Stimulated activated CD4-positive, alpha-beta T cell treated with anti-CD3 and anti-CD28 coated beads, Interleukin-1b, Interleukin-23, amount 100 ng/mL, for 1 hour (primary cell): ENCODE measurements at places on chromosomes 5 and 9.

GRCh38 chr9:70400107-70400892, 14.2 kb downstream of the KLF9 start:
- no peak for DNase-seq

DNA sequence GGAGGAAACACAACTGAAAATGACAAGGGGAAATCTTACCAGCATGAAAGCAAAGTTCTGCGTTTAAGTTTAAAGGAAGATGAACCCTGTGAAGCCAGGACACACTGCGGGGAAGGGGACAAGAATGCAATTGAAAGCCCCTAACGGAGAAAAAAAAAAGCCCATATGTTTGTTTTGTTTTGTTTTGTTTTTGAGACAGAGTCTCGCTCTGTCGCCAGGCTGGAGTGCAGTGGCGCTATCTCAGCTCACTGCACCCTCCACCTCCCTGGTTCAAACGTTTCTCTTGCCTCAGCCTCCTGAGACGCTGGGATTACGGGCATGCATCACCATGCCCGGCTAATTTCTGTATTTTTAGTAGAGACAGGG, 2.9 kb downstream of the STK10 start:
- no peak for DNase-seq

DNA sequence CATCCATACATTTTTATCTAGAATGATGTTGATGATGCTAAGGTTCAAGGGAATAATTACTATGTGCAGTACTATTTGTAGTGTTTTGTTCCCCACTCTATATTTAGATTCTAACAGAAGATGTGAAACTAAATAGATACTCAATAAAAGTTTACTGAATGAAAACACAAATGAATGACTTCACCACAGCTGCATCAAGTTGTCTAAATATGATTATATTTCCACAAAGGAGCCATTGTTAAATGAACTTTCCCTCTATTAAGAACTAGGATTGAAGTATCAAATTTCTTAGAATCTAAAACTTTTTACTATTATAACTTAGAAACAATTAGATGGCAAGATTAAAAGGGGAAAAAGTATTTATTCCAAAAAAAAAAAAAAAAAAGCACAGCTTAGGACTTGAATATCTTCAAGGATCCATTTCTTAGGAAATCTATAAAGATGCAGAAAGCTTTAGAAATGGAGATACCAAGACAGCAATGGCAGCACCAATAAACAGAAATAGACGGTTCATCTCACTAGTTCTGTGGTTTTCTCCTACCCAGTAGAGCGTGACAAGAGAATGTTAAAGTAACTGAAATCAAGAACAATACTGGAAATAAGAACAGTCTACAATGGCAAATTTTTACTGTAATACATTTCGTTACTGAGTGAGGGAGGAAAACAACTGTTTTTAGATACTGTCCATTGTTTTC, 347.6 kb downstream of the EBF1 start:
- DNase-seq: no peak

- DNase-seq: no peak
Measured at GRCh38 chr5:9126490-9126889, 419.4 kb downstream of the SEMA5A start.

- no peak for DNase-seq
Measured at GRCh38 chr9:123370108-123370507, 14.1 kb downstream of the CRB2 start.

- DNase-seq: no peak
Measured at GRCh38 chr9:34685591-34685990, 5.5 kb downstream of the CCL19 start.

DNA sequence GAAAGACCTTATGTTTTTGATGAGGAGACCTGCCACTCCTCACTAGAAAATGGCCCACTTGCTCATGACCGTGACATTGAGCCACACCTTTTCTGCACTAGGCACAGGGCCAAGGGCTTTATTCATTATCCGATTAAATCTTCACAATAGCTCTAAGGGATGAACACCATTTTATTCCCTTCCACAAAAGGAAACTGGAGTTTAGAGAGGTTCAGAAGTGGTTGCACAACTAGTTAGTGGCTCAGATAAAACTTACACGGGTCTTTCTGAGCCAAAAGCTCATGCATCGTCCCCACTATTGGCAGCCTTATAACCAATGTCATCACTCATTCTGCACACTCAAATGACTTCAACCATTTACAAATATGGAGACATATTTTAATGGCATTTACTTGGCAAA, 39.4 kb downstream of the SUSD1 start:
- DNase-seq: no peak

GRCh38 chr5:8320244-8320643, 451.3 kb downstream of the MTRR start:
- no peak for DNase-seq

DNA sequence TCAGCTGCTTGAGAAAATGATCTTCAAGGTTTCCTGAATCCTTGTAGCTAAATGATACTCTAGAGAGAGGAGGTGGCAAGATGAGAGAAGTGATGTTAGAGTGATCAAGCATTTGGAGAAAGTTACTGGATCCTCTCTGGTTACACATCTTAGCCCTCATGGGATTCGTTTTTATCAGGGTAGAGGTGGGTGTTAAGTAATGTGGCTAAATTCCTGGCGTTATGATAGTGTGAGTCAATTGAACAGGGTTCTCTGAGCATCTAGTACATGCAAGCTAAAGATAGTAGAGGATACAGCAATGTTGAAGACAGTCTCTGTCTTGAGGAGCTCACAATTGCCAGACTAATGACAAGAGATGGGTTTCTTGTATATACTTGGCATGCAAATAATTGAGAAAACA, 123.7 kb downstream of the PSD2 start:
- DNase-seq: no peak

DNA sequence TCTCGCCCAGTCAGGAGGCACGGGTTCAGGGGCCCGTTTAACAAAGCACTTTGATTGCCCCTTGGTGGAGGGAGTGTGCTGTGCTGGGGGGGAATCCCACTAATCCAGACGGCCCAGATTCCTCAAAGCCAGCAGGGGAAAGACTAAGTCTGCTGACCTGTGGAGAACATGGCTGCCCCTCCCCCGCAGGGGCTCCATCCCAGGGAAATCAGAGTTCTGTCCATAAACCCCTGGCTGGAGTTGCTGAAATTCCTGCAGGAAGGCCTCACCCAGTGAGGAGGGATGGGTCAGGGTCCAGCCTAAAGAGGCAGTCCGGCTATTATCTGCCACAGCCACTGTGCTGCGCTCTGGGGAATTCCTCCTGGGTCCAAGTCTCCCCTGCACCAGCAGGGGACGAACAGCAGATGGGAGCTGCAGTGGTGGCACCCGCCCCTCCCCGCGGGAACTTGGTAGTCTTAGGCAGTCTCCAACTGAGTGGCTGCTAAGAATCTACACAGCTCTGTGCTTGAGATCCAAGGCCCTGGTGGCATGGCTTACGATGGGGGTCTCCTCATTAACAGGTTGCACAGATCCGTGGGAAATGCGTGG, 174.0 kb upstream of the DAB2 start:
- no peak for DNase-seq

- no peak for DNase-seq
Measured at GRCh38 chr9:20139763-20140290, 351.0 kb upstream of the SLC24A2 start.

DNA sequence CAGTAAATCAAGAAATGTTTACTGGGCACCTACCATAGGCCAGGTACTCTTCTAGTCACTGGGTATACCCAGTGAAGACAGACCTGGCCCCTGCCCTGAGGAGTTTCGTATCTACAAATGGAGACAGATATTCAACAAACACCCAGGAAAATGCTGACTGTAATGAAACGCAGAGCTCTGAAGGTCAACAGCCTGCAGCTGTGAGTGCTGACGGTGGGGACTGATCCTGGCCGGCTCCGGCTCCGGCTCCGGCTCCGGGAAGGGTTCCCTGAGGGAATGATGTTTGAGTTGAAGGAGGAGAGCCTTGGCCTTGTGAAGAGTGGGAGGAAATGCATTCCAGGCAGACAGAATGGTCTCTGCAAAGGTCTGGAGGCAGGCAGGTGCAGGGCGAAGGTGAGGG, 23.1 kb downstream of the FGFR4 start:
- no peak for DNase-seq

DNA sequence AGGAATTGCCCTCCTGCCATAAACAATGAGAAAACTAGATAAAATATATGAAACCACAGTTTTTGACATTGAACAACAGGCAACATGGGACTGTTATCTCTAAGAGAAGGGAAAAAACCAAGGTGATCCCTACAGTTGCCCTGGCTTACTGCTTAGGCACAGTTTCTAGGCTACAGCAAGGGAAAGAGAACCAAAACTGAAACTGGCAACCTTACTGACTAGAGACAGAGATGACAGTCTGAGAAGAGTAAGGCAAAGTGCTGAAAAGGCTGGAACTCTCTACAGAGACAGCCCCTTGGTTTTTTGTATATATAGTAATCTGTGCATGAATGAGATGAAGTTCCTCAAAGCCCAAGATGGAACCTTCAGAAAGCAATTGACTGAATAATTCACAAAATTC, 36.2 kb upstream of the REEP2 start:
- no peak for DNase-seq

- no peak for DNase-seq
Measured at GRCh38 chr9:25891527-25891926, 213.3 kb upstream of the TUSC1 start.

DNA sequence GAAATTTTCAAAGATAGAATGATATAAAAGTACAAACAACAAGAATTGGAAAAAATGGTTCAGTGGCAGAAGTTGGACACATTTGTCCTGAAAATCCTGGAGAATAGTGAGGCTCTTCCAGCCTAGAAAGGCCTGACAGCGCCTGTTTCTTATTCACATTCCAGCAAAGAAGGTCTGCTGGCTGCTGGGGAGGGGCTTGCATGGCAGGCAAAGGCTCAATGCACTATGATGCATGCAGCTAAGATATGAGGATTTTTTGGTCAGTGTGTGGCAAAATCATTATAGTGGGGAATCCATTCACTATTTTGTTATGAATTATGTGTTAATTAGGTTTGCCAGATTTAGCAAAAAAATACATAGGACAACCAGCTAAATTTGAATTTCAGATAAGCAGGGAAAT, 243.9 kb upstream of the SLC30A5 start:
- DNase-seq: no peak

- no peak for DNase-seq
Measured at GRCh38 chr5:56759521-56760216, 55.7 kb upstream of the MAP3K1 start.

DNA sequence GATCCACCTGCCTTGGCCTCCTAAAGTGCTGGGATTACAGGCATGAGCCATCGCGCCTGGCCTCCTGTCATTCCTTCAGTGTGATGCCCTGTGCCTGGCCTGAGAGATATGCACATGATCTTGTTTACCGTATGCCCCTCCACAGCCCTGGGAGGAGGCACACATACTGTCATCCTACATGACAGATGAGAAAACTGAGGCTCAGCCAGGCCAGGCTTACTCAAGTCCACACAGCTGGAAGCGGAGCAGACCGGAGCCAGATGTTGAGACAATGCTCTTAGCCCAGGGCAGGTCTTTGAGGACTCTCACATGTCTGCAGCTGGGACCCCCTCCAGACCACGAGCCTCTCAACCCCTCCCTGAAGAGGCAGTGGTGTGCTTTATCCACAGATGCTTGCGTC, 38.7 kb upstream of the SH3PXD2B start:
- no peak for DNase-seq

DNA sequence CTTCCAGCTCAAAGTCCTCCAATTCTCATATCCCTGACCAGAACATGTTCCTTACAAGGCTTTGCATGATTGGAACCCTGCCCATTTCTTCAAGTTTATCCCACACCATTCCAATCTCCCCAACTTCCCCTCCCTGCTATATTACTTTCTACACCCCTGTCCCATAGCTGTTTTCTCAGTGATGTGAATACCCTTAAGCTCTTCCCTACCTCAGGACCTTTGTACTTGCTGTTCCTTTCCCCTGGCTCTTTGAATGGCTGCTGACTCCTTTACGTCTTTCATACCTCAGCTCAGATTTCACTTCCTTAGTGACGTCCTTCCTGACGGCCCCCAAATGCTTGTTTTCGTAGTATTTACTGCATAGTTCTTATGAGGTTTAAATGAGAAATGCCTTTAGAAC, 166.2 kb upstream of the ZNF462 start:
- DNase-seq: no peak

DNA sequence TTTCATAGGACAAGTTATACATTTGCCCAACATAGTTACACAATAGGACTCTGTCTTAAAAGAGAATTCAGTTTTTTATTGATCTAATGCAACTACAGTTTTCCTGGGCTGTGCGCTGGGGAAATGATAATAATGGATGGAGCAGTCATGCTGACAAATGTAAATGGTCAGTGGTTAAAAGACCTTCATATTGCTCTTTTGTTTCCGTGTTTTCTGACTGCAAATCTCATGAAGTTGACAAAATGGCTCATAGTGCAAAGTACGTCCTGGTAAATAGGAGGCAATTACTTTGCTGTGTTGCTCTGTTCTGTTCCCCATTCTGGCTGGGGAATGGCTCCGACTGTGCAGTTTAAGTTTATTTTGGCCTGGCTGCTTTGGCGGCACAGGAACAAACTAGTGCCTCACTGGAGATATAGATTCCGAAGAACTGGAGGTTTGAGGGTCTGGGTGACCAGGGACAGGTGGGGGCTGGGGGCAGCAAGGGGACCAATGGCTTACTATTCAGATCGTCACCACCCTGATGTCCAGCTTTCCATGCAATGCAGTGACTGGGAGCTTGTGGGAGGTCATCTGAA, 54.3 kb downstream of the PTTG1 start:
- no peak for DNase-seq

- DNase-seq: no peak
Measured at GRCh38 chr9:130942679-130943078, 3.6 kb upstream of the FIBCD1 start.

GRCh38 chr5:92994392-92994791, 586.6 kb downstream of the NR2F1-AS1 start:
- no peak for DNase-seq

DNA sequence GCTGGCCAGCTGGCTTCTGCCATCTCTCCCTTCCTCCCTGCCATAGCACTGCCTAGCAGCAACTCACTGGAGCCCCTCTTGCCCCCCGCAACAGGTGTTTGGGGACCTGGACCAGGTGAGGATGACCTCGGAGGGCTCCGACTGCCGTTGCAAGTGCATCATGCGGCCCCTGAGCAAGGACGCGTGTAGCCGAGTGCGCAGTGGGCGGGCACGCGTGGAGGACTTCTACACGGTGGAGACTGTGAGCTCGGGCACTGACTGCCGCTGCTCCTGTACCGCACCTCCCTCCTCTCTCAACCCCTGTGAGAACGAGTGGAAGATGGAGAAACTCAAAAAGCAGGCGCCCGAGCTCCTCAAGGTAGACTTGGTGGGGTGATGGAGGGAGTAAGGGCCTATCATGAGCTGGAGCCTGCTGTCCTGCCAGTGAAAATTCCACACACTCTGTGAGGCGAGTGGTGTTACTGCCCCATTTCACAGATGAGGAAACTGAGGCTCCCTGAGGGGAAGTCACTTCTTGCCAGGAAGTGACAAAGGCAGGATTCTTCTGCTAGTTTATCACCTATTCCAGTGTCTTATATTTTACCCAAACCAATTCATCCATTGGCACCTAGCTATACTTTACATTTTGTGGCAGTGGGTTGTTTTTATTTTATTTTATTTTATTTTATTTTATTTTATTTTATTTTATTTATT, 10.1 kb downstream of the OLFML2A start:
- no peak for DNase-seq

DNA sequence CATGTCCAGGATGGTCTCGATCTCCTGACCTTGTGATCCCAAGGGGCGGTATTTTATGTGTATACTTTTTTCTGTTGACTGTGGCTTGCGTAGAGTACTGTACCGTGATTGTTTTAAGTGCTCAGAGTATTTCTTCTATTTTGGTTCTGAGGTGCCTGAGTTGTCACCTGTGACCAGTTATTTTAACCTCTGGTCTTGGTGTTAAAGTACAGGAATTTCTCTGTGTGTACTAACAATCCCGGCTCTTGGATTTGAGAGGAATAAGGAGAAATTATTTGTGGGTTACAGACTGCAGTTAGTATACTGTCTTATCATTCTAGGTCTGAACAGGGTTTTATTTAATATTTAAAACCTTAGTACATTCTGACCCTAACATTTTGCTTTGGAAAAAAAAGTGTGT, 2.0 kb downstream of the ANKHD1 start:
- DNase-seq: no peak
